Activated naive CD8-positive, alpha-beta T cell treated with anti-CD3 and anti-CD28 coated beads, Interleukin-2, amount 10 ng/mL, durations not matched to agents 7 days and 5 days (primary cell): ENCODE measurements at places on chromosomes 12 and 14. TPM values are rescaled to one million over a fixed set of nuclear protein-coding genes. Genes with fewer than 3 reads are reported as not detected.

SYCP3 gene
- total RNA-seq = 1.1 TPM

ACACB gene
- 21.4 TPM for total RNA-seq

GPHB5 gene
- not detected for total RNA-seq

FAM186B gene
- total RNA-seq = 0.11 TPM

DNA sequence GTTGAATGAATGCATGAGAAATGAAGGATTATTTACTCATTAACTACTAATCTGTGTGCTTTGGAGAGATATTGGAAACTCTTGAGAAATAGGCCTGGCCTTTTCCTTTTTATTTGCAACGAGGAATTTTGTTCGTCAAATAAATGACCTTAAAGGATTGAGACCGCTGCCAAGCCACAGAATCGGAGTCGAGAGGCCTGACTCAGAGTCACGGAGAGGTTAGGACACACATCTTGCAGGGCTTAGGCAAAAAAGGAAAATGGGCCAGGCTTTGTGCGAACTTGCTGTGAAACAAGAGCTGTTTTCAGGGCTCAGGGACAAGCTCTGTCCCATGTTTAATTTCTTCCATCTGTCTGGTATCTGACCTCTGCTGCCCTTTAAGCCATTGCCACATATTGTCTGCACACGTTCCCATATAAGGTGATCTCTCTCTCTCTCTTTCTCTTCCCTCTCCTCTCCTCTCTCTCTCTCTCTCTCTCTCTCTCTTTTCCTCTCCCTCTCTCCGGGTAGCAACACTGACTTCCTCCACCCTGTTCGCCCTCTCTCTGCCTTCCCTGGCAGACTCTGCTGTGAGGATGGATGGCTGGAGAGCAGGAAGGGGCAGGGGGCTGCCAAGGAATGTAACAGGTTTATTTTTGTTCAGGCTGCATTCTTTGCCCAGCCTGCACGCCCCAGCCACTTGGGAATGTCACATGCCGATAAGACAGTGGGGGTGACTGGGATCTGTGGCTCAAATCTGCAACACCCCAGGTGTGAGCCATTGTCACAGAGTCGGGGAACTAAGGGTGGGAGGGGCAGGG is 14.9 kb upstream of the IFT81 start:
- DNase-seq = no peak

DNA sequence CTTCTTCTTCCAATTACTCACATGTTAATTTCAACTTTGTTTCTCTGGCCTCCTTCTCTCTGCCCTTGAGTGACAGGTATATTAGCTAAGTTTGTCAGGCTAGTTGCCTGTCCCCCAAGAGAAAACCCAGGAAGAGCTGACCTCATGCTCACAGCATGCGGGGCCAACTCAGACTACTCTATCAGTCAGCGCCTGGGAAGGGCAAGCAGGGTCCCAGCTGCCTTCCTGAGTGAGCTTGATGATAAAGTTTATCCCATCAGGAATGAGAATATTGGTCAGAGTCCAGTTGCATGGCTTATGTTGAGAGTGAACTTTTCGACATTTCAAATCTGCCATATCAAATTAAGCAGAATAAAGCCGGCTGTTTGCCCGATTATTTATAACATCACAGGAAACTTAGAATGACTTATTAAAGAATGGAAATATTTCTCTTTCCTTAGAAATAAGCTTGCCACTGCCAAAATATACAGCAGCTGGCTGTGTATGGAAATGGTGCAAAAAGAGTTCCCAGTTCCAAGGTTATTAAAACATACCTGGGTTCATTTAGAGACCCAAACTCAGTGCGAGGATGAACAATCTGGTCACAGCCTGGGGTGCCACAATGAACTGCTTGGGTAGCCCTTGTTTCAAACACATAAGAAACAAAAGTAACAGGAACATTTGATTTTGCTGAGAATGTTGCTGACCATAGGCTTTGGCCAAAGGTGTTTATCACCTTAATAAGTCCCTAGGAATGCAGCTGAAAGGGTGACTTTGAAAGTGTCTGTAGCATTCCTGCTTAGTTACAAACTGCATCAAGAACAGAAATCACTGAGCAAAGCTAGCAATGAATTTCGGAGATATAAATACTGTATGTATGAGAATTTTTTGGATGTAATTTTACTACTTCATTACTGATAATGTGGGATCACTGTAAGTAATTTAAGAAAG is 1553.8 kb upstream of the FLRT2 start:
- no peak for DNase-seq

DNA sequence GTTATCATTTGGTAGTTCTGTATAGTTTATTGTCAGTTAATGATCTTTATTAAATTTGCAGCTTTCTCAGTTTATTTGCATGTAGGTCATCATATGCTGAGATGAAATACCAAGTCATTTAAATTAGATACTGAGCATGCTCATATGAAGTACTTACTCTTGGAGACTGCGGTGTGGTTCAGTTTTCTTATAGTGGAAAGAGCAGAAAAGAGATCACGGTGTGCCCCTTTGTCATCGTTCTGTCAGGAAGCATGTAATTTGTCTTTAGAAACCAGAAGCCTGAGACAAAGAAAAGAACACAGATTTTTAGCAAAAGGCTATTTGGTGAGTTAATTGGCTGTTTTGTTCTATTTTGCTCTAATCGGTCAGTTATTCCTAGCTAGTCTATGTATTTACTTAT is 75.6 kb downstream of the PLEKHA5 start:
- no peak for DNase-seq

DNA sequence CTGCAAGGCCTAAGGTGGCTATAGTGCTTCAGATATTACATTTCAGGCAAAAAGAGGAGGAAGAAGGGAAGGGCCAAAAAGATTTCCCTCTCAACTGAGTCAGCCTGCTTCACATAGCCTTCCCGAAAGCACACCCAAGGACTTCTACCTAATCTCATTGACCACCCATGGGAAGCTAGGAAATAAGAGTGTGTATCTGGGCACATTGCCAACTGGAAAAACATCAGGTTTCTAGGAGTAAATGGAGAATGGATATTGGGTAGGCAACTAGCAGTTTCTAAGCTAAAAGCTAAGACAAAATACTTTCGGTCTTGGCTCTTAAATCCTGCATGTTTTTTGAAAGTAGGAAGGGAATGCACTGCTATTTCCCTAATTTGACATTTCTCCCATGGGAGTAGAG is 221.7 kb upstream of the GRIP1 start:
- DNase-seq = no peak

DNA sequence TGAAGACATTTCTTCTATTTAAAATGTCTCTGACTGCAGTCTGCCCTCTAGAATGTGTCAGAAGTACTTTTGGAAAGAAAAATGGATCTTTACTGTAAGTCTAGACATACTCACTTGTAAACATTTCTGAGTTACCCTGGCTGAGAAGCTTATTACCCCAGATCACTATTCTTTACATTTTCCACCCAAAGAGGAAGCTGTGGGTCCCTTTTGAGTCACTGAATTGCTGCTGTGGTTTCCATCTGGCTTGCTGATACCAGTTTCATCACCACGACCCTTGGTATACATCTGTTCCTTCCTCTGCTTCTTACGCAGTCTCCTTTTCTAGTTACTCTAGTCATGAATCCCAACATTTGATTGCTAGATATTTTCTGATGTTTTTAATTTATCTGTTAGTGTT is 20.2 kb upstream of the CLEC4D start:
- DNase-seq = no peak

DNA sequence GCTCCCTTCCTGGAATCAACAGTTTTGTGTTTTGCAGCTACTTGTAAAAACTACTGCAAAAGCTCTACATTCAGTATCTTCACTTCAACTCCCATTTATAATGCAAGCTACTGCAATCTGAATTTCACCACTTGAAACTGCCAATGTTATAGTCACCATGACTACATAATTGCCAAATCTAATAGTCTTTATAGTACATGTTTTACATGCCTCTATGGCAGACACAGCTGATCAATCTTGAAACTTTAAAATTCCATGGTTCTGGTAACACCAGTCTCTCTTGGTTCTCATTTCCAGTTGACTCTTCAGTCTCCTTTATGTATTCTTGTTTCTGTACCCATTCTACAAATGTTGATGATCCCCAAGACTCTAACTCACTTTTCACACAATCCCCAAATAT is 185.9 kb downstream of the MED13L start:
- no peak for DNase-seq
